ENCODE measurements at places on chromosomes 5 and 9.

- DNase-seq: no peak
Observed at GRCh38 chr9:79580055-79580454, 8.3 kb downstream of the TLE4 start.

DNA sequence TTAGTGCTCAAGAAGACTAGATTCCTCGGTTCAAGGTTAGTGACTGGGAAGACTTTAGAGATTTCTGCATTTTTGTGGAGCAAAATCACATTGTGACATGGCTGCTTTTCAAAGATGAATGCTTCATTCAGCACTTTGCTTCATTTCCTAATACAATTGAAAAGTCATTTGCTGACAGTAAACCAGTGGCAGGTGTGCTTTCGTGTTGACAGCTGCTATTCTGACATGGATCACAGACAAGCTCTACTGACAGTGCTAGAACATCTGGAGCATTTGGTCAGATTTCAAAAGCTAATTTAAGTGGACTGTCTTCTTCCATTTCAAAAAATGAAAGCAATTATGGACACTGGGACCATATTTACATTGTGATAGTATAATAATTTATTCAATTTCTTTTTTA is 1060.1 kb downstream of the PTPRD start:
- no peak for DNase-seq

GRCh38 chr9:122364117-122364782 is 6.6 kb upstream of the PTGS1 start:
- DNase-seq: no peak

GRCh38 chr5:118211606-118212005 is 776.7 kb downstream of the DTWD2 start:
- no peak for DNase-seq

DNA sequence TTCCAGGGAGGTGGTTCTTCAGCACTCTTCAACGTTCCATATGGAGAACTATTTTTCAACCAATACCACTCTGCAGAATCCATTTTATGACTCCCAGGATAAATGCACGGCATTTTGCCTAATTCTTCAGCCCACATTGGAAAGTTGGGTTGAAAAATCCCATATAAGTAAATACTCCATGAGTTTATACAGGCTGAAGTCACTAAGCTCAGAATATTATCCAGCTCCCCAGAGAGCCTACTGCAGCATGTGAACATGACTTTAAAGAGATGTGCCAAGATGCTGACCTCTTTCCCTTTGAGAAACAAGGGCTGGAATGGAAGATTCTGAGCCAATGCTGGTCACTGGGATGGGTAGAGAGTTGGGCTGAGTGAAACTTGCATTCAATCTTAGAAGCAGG is 111.9 kb upstream of the SLIT3 start:
- DNase-seq: no peak

DNA sequence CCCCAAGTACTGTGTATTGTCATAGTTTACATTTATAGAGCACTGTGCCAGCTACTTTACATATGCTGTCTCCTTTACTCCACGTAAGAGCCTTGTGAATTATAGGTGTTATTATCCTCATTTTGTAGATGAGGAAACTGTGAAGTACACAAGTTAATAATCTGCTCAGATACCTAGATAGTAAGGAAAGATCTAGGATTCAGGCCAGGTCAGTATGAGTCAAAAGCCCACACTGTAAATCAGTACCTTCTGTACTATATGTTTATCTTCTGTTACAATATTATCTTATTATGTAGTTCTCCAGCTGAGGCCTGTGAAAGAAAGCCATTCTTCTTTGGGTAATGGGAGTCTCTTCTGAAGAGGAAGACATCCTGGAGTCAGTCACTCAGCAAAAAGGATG is 72.4 kb upstream of the TLX3 start:
- no peak for DNase-seq

- DNase-seq: no peak
Observed at GRCh38 chr9:35695943-35696401, 6.2 kb upstream of the TPM2 start.

DNA sequence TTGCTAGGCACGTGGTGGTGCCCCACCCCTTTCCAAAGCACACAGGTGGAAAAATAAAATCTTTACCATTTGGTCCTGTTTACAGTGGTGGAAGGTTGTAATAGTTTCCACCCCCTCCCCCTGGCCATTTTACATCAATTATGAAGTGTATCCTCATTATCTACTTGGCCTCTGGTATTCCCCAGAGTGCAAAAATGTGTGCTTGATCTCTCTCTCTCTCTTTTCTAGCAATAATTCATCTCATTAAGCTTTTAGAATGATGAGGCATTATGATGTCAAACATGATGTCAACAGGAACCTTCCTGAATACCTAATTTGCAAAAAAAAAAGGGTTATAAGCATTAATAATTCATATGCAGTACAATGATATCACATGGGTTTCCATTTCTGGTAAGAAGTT is 3.1 kb downstream of the PDE8B start:
- no peak for DNase-seq

GRCh38 chr9:99505936-99506335 is 283.9 kb downstream of the SEC61B start:
- no peak for DNase-seq

GRCh38 chr9:97906236-97906831 is 16.0 kb downstream of the TRMO start:
- no peak for DNase-seq

- DNase-seq: no peak
Observed at GRCh38 chr9:133737071-133737773, 930 bp downstream of the SARDH start.

DNA sequence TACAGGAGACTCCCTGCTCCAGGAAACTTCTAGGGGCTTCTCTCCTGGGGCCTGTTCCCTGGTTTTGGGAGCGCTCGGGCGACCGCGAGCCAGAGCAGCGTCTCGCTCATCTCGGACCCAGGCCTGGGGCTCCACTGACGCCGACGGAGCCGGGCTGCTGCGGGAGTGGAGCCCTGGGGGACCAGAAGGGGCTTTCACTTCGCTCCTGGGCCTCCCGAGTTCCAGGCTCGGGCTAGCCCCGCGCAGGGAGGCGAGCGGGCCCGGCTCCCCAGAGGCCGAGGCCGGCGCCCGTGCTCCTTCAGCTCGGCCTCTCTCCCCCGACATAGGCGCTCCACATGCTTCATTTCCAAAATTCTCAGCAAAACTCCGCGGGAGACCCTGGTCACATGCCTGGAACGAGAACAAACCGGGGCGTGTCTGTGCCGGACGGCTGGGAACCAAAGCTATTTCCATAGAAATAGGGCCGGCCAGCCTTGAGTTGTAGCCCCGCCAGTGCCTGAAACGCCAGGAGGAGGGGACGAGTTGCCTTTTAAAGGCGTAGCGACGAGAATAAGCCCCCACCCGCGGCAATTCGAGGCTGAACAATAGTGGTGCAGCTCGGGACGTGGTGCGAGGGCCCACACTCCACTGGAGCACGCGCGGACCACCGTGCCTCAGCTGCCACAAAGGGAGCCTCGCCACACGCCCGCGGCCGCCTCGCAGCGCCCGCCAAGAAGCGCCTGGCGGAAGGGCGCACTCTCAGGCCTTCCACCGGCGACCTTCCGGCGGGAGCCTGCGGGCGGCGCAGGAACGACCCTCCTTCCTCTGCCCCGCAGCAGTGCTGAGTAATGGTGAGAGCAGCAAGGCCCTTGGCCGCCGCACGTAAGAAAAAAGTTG is 1.1 kb upstream of the G3BP1 start:
- DNase-seq: peak; percentile 64

GRCh38 chr5:77957-78804 is 13.8 kb upstream of the PLEKHG4B start:
- no peak for DNase-seq

- no peak for DNase-seq
Observed at GRCh38 chr5:36494028-36494427, 112.4 kb upstream of the SLC1A3 start.
